Suprapubic skin (tissue), 4 donors: ENCODE measurements at places on chromosomes 6 and 20.

- no peak for DNase-seq
- H3K27ac ChIP-seq: no peak overlapping the region
- H3K4me3 ChIP-seq: no peak overlapping the region
Observed at GRCh38 chr6:120211955-120212792, 862.6 kb upstream of the MAN1A1 start.

DNA sequence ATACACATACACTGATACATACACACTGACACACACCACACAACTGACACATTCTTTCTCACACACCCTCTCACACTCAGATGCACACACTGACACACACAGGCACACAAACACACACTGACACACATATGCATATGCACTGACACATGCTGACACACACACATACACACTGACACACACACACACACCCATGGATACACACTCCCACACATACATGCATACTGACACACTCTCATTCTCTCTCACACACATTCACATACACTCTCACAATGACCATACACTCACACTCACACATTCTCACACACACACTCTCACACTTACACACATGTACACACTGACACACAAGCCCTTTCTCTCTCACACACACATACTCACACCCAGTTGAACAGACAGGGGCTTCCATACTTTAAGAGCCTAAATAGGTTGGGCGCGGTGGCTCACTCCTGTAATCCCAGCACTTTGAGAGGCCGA, 236.4 kb downstream of the LRFN2 start:
- H3K27ac ChIP-seq: no peak overlapping the region
- peak; percentile 19 for DNase-seq
- no peaks in the 10 kb centered on the region for H3K4me1 ChIP-seq

DNA sequence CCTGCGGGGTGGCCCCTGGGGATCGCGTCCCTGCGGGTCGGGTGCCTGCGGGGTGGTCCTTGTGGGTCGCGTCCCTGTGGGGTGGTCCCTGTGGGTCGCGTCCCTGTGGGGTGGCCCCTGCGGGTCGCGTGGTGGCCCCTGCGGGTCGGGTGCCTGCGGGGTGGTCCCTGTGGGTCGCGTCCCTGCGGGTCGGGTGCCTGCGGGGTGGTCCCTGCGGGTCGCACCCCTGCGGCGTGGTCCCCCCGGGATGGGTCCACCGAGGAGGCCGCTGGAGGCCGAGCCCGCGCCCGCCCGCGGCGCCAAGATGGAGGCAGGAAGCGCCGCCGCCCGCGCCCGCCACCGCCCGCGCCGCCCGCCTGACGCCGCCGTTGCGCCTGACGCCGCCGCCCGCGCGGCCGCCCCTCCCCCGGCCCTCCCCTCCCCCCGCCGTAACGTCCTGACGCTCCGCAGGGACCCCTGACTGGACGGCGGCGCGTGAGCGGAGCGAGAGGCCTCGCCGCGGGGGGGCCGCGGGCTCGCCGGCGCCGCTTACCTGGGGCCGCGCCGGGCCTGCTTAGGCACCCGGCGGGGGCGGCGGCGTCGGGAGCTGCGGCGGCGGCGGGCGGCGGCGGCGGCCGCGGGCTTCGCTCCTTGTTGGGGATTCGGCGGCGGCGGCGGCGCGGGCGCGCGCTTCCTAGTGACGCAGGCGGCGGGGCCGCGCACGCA, at the start of gene GMEB2:
Gene GMEB2 (minus strand): TSS at position 678 of the 705 bp plus-strand sequence. CDS start 7,704 bp downstream, outside the sequence.
- peak within 1 kb of the TSS; percentile 93 for H3K27ac ChIP-seq
- peak; percentile 78 for DNase-seq
- H3K36me3 ChIP-seq: no peaks in the 10 kb centered on the region
- peak within 1 kb of the TSS; percentile 98 for H3K4me3 ChIP-seq

- H3K4me1 ChIP-seq: no peaks in the 10 kb centered on the region
- DNase-seq: no peak
- no peak overlapping the region for H3K4me3 ChIP-seq
- H3K27ac ChIP-seq: no peak overlapping the region
- H3K36me3 ChIP-seq: no peaks in the 10 kb centered on the region
Observed at GRCh38 chr6:134701301-134701700, 248.6 kb downstream of the ALDH8A1 start.

DNA sequence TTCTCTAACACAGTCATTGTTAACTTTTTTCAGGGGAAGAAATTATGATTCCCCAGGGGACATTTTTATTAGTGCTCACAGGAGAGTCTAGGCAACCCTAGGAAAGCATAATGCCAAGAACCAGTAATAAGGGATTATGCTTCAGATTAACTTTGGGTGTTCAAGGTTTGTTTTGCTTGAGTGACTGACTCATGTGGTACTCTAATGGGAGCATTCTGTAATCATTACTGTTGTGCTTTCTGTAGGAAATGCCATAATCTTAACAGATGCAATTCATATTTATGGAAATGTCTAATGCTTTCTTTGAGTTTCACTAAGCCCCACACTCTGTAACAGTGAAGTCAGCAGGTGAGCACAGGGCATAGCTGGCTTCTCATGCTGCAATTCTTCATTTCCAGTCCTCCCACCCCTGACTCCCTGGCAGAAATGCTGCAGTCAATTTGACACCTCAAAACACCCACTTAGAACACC, 263.4 kb upstream of the MAN1A1 start:
- no peak overlapping the region for H3K27ac ChIP-seq
- H3K4me1 ChIP-seq: no peaks in the 10 kb centered on the region
- no peaks in the 10 kb centered on the region for H3K36me3 ChIP-seq
- H3K4me3 ChIP-seq: no peak overlapping the region
- no peak for DNase-seq
